ENCODE measurements at places on chromosomes 5 and 9. TPM values are rescaled to one million over a fixed set of nuclear protein-coding genes. Genes with fewer than 3 reads are reported as not detected.

DNA sequence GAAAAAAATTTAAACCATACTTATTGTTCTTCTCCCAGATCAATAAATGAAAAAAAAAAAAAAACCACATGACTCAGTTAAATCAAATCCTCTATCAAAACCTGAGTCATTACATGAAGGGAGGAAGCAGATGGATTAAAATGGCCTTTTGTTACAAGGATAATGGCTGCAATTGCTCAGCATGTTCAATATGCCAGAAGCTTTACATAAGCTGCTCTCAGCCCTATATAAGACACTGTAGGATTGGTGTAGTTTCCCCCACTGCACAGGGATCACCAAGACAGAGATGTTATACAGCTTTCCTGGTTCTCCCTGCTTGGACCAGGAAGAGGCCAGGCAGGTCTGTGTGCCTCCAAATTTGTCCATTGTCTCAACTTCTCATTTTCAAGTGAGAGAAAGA, 101.6 kb upstream of the MAP1B start:
- no peak for DNase-seq

- no peak for DNase-seq
These were observed 132.5 kb downstream of the MVB12B start for GRCh38 chr9:126459126-126459525.

The TEX48 gene
- polyA plus RNA-seq = not detected

DNA sequence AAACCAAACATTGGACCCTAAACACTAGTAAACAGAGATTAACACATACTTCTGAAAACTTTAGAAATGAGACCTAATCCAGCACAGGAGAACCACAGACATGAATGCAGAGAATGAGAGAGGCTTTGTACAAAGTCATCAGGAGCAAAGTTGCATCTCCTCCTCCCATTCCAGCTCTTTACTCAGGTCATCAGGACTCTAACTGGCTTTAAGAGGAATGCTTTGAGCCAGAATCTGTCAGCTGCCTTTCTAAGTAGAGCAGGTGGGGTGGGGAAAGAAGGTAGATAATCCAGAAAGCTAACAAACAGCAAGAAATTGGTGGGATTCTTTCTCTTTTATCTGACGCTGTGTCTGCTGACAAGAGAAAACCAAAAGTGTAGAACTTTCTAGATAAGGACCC, 582.7 kb upstream of the DMAC1 start:
- no peak for DNase-seq

GRCh38 chr5:172071309-172071875, 65.0 kb upstream of the FBXW11 start:
- DNase-seq = no peak

All from fibroblast of lung (primary cell).